Activated CD8-positive, alpha-beta memory T cell treated with anti-CD3 and anti-CD28 coated beads, Interleukin-2, amount 10 ng/mL, durations not matched to agents 7 days and 5 days (primary cell): ENCODE measurements at places on chromosomes 11 and 22.

DNA sequence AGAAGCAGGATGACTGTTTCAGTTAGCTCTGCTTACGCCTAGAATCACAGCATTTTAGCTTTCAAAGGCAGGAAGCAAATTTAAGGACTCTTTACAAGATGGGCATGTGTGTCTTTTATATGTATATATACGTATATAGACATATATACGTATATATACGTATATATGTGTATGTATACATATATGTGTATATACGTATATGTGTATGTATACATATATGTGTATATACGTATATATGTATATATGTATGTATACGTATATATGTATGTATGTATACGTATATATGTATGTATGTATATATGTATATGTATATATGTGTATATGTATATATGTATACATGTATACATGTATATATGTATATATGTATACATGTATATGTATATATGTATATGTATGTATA is 111.1 kb downstream of the FBXO7 start:
- no peak for DNase-seq

DNA sequence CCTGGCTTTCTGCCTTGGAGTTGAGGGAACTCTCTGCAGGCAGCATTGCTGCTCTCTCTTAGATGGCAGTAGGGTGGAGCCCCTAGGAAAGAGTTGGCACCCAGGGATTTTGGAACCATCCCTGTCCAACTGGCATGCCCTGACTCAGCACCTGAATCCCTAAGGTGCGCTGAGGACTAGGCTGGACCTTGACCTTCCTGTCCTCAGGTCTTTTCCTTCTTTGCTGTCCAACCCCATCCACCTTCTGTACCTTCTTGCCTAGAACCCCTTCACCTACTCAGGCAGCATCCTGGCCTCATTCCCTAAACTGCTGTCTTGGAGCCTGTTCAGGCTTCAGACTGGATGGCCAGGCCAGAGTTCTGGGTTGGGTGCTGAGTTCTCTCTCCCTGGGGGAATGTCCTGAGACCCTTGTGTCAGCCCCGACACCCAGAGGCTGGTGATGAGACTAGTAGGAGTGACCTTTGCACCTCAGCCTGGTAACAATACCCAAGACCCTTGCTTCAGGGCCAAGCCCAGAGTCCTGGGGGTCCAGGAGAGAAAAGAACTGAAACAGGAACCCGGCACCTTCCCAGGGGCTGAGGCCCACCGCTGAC is 2.5 kb upstream of the POLD4 start:
- DNase-seq: no peak

GRCh38 chr11:104623518-104623917 is 274.7 kb downstream of the CASP12 start:
- no peak for DNase-seq

DNA sequence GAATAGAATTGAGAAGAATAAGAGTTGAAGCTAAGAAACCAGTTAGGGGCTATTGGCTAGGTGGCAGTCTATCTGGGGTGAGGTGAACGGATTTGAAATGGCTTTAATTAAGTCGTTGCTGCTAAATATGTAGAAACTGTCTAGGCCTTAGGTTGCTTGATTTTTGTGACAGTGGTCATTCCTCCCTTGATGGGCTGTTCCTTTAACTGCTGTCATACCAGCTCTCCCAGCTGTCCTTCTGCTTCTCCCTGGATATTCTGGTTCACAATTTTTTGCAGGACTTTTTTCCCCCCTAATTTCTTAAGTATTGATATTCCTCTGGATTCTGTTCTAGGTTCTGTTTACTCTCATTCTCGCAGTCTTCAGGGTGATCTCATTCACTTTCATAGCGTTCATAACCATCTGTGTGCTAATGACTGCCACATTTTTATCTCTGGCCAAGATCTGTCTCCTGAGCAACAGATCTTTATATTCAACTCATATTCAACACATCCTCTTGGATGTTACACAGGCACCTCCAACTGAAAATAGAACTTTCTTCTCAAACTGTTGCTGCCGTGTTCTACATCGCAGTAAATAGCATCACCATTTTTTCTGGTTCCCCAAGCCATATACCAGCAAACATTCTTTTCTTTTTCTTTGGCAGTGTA is 134.1 kb downstream of the UVRAG start:
- DNase-seq: no peak

DNA sequence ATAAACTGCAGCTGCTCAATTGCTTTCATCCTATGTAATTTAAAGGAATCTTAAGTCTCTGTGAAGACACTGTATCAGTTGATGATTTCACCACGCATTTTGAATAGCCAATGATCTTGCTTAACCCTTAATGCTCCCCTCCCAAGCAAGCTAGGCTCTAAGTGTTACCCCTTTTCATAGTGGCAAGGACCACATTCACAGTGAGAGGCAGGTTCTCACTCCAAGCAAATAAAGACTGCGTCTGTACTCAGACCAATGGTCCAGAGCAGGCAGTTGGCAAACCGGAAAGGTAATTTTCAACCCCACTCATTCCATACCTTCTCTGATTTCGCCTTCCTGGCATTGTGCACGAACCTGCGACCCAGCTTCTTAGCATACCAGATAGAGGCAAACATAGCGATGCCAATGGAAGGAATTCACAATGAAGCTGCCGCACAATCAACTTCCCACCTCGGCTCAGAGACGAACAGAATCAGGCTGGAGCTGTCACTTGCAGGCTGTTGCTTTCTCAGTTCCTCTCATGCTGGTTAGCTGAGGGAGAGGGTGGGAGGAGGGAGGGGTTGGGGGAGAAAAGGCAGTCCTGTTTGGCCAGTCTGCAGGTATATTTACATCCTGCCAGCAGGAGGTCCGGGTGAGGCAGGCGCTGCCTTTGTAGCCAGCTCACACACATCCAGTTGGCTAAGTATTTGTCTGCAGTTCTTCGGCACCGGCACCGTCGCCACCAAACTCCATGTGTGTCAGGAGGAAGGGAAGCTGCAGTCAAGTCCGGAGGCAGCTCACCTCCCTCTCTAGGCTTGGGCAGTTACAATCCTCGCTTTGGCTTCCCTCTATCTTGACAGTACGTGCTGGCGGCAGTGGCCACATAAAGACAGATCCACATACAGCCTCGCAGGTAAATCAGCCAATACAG is 1151.2 kb upstream of the CCDC90B start:
- no peak for DNase-seq

GRCh38 chr11:66230978-66231377 is 37.5 kb upstream of the RAB1B start:
- no peak for DNase-seq

- no peak for DNase-seq
Observed at GRCh38 chr22:32692371-32692770, 109.1 kb upstream of the TIMP3 start.
